ENCODE measurements at places on chromosomes 4 and X.

- no peak for DNase-seq
Measured at GRCh38 chr4:165301833-165302232, 25.6 kb upstream of the MSMO1 start.

DNA sequence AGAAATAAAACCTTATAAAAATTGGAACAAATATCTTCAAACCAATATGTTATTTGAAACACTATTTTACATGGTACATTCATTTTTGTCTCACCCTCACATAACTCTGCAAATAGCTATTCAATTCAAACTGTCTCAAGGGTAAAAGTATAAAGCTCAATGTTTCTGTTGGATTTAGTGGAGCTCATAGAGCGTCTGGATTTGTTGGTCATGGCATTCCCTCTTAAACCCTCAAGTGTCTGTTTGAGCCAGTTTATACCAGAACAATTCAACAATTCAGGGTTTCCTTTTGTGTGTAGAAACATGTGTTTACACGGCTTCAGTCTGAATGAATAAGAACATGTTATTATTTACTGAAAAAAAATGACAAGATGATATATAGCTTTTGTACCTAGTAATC is 161.6 kb downstream of the PCDH18 start:
- no peak for DNase-seq

- no peak for DNase-seq
Measured at GRCh38 chrX:43166874-43167273, 388.9 kb upstream of the PPP1R2C start.

DNA sequence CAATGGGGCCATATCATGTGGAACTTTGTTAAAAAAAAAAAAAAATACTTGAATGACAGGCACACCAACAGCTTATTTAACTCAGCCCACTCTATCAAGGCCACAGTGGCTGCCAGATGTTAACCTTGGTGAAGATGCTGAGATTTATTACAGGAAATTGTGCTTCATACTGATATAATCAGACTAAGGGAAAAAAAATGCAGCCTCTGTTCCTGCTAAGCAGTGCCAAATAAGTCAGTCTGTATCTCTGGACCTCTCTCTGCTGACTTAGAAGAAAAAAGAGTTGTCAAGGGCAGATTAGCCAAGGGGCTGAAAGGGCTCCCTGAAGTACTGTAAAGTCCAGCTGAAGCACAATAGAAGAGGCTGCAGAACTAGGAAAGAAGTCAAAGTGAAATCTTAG is 677.7 kb upstream of the HTR2C start:
- no peak for DNase-seq

DNA sequence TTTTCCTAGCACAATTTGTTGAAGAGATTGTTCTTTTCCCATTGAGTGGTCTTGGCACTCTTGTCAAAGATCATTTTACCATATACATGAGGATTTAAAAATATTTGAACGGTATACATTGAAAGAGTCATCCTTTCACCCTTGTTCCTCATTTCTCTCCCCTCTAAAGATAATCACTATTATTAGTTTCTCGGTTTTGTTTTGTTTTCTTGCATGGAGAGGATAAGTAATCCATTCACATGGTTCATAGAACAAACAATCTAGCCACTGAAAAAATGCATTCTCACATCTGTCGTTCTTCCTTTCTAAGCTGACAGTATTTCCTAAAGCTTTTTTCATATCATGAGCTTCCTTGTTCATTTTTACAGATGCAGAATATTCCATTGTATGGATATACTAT is 39.2 kb upstream of the MSMO1 start:
- DNase-seq: peak; percentile 38

DNA sequence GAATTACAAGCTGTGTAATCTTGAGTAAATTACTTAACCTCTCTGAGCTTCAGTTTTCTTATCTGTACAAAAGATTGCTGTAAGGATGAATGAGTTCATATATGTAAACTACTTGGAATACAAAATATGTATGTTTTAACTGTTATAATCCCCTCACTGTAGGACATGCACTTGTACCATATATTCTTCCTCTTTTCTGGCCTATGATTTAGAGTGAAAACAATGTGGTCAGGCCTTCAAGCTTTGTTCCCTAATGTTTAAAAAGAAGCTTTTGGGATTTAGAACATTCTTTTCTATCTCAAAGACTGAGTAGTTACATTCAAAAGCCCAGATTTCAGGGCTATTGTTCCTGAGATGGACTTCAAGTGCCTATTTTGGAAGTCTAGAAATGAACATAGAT is 26.7 kb upstream of the GPRIN3 start:
- no peak for DNase-seq

DNA sequence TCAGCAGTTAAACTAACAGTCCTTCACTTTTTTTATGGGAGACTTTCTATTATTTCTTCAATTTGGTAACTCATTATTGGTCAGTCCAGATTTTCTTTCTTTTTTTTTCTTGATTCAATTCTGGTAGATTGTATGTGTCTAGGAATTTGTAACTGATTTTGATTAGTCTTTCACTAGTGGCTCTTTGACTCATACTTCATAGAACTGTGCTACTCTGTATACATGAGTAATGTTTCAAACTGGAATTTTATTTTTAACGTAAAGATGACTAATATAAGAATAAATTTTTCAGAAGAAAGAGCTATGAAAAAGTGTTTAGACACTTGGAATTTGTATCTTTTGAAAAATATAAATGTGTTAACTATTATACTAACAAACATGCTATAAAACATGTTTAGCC is 813.0 kb downstream of the TRAM1L1 start:
- no peak for DNase-seq

DNA sequence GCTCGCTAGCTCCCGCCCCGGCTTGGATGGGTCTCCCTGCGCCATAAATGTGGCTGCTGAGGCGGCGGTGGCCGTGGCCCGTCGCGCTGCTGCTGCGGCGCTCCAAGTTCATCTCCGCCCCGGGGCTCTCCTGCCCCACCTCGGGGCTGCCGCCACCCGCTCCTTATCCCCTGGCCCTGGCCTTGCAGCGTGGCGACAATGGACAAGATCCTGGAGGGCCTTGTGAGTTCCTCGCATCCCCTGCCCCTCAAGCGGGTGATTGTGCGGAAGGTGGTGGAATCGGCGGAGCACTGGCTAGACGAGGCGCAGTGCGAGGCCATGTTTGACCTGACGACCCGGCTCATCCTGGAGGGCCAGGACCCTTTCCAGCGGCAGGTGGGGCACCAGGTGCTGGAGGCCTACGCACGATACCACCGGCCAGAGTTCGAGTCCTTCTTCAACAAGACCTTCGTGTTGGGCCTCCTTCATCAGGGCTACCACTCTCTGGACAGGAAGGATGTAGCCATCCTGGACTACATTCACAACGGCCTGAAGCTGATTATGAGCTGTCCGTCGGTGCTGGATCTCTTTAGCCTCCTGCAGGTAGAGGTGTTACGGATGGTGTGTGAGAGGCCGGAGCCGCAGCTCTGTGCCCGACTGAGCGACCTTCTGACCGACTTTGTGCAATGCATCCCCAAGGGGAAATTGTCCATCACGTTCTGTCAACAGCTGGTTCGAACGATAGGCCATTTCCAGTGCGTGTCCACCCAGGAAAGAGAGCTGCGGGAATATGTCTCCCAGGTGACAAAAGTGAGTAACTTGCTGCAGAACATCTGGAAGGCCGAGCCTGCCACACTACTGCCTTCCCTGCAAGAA is 763 bp downstream of the USP38 start:
- peak; percentile 22 for DNase-seq

GRCh38 chr4:164512124-164512523 is 241.8 kb upstream of the SMIM31 start:
- no peak for DNase-seq

- DNase-seq: no peak
Measured at GRCh38 chr4:97548186-97548585, 595.1 kb downstream of the STPG2 start.

- peak; percentile 94 for DNase-seq
Measured at GRCh38 chrX:108224727-108225621, 133.4 kb downstream of the ATG4A start.

- no peak for DNase-seq
Measured at GRCh38 chr4:39446842-39447573, 11.7 kb downstream of the RPL9 start.

GRCh38 chrX:67351411-67351810 is 192.4 kb upstream of the AR start:
- DNase-seq: no peak

DNA sequence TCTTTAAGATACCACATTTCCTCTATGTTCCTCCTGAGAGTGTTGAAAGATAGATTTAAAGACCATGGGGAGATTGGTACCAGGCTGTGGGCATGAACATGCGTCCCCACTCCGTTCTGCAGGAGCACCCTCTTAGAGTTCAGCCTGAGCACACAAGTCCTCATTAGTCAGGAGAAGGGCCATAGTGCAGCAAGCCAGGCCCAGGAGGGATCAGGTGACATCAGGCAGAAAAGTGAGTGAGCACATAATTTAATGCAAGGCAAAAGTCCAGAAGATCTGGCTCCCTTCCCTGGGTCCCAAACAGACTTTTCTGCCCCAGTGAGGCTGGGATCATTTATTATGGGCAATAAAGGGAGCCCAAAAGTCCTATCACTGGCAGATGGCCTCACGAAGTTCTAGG is 263.7 kb upstream of the AGTR2 start:
- no peak for DNase-seq

DNA sequence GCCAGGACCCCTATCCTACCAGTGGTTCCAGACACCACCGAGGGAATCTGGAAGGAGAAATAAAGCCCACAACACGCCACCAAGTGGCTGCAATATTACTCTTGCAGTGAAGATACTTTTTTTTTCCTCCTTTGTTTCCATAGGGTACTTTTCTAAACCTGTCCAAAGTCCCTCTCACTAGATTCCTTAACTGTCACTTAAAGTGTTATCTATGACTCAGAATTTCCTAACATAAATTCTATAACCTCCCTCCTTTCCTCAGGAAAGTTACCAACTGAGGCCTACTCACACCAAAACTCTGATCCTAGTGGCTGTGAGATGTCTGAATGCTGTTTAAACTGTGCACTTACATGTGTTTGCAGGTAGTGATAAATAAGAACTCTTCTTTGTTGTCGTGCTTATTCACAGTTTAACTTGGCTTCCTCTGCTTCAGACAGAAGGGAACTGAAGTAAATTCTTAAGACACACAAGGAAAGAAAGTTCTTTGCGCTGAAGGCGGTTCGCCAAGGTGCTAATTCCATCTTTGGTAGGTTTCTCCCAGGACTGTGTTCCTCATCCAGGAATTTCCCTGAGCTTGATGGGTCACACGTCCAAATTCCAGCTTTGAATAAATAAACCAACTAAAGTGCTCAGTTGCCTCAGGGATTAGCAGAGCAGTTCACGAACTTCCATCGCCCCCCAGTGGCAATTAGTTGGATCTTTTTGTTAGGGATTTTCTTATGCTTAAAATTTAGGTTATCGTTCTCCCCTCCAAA is 10.7 kb upstream of the HCCS start:
- DNase-seq: peak; percentile 47

DNA sequence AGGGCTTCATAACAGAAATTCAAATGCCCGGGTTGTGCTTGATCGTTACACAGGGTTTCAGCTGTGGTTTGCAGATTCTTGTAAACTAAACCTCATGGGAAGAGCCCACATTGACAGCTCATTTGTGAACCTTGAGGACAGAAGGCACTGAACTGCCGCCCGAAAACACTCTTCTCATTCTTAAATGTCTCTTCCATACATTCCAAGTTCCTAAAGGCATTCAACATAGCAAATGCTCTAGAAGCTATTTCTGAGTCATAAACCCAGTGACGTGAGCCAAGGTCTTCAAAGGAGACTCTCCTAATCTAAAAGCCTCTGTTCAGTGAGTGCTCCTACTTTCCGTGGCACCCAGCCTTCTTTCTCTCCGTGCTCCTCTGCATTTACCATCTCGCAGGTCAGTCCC is 737.8 kb upstream of the FRG1 start:
- no peak for DNase-seq

GRCh38 chrX:77945910-77946545 is 23.4 kb downstream of the PGAM4 start:
- DNase-seq: no peak

GRCh38 chr4:36325926-36326325 is 44.5 kb downstream of the DTHD1 start:
- no peak for DNase-seq

DNA sequence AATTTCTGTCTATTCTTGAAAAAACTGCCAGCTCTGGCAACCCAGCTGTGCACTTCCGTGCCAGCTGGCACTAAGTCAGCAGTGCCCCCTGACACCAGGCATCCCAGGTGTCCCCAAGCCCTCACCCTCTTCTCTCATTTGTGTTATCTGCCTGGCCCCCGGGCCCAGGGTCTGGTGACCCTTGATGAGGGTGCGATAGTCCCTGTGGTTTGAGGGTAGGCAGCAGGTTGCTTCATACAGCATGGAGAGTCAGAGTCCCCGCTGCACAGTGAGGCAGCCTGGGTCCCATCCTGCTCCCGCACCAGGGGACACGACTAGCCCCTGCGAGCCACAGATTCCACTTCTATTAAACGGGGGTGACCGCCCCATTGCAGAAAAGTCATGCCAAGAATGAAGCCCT is 1.9 kb downstream of the MAN2B2 start:
- DNase-seq: no peak

DNA sequence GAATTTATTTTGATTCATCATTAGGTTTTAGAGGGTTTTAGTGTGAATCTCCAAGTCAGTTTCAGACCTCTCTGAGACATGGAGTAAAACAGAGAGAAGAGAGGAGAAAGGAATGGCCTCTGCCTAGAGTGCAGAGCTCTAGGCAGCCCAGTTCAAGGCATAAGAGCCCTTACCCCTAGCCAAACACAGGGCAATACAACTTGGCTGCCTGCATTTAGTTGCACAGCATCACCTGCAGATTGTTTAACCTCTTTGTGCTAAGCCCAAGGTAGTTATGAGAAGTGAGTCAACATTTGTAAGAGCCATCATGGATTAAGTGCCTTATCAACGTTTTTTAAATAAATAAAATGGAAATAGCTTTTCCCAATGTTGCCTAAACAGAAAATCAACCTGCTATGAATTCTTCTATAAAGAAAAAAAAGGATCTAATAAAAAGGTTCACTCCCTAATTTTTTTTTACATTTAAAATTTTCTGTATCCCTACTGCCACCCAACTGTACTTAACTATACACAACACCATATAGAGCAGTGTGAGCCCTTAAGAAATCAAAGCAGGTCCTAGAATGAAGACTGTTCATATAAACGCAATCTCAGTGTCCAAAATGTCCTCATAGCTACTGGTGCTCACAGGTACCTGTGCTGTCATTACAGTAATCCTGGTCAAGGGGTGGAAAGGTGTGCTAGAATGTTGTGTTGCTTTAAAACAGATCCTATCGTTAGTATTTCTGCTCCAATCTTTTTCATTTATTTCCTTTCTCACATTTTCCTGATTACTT is 36.0 kb downstream of the PF4 start:
- DNase-seq: no peak

DNA sequence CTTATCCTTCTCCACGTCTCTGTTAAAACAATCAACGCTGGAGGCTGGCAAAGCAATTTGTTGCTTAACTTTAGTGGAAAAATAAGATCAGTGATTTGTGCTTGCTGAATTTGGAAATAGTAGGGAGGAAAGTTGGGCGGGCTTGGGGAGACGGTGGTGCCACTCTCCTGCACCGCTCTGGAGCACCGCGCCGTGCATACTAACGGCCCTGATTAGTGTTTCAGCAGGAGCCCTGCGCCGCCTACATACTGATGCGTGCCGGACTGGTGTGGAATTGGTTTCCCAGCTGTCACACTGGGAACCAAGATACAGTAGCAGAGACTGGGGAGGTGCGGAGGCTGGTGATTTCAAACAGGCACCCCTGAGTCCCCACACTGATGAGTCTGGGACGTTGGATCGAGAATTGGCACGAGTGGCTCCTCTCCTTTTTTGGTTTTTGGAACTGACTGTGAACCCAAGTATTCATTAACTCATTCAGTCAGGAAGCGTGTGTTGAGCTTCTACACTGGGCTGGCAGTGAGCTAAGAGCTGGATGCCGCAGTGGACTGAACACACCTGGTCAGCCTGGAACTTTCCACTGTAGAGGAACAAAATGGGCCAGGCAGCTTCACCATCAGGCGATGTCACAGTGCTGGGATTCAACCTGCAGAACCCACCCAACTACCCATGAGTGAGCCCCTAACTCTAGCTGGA is 29.0 kb upstream of the PSAPL1 start:
- no peak for DNase-seq
